Tibial artery (tissue), 4 donors: ENCODE measurements at places on chromosomes 5 and 9.

GRCh38 chr5:81830596-81830995 lies 79.7 kb upstream of the SSBP2 start:
- no peak for DNase-seq

- peak; percentile 25 for DNase-seq
These were observed 63.7 kb upstream of the PPP2CA start for GRCh38 chr5:134289509-134290113.

GRCh38 chr5:123113136-123113535 lies 24.1 kb downstream of the PRDM6 start:
- no peak for DNase-seq

DNA sequence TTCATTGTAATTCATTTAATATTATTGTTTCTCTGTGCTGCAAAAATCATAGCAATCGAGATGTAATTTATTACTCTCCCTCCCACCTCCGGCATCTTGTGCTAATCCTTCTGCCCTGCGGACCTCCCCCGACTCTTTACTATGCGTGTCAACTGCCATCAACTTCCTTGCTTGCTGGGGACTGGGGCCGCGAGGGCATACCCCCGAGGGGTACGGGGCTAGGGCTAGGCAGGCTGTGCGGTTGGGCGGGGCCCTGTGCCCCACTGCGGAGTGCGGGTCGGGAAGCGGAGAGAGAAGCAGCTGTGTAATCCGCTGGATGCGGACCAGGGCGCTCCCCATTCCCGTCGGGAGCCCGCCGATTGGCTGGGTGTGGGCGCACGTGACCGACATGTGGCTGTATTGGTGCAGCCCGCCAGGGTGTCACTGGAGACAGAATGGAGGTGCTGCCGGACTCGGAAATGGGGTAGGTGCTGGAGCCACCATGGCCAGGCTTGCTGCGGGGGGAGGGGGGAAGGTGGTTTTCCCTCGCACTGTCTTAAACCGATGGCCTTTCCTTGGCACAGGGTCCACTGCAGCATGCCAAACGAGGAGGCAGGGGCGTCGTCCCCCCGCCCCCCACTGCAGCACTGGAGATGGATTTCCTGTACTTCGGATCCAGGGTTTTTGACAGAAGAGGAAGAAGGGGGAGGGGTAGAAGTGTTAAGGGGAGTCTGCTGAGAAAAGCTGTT lies at the start of gene APC:
Gene APC (plus strand): TSS at position 423 of the 728 bp plus-strand sequence. CDS start 17,006 bp downstream, outside the sequence.
- DNase-seq: peak; percentile 95

GRCh38 chr5:59588922-59589321 lies 304.6 kb downstream of the PDE4D start:
- DNase-seq: no peak

GRCh38 chr5:68343421-68343826 lies 127.9 kb downstream of the PIK3R1 start:
- peak; percentile 90 for DNase-seq

GRCh38 chr5:156476678-156477077 lies 149.7 kb downstream of the SGCD start:
- no peak for DNase-seq

GRCh38 chr5:14156650-14157492 lies 13.7 kb downstream of the TRIO start:
- no peak for DNase-seq

GRCh38 chr5:129903466-129904101 lies 681 bp upstream of the CHSY3 start:
- no peak for DNase-seq

DNA sequence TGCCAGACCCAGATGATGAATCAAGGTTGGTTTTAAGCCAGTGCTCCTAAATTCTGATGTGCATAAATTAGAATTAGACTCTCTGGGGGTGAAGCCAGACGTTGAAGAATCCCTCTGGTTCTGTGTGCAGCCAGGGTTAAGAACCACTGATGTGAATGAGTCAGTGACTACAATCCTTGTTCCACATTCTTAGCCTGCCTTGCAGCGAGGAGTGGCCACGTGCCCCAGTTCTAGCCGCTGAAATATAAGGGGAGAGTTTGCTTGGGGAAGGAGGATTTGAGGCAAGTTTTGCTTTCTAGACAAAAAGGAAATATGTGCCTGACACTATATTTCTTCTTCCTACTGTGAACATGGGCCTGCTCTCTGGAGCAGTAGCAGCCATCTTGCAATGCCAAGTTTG lies 34.2 kb upstream of the MSH3 start:
- no peak for DNase-seq

DNA sequence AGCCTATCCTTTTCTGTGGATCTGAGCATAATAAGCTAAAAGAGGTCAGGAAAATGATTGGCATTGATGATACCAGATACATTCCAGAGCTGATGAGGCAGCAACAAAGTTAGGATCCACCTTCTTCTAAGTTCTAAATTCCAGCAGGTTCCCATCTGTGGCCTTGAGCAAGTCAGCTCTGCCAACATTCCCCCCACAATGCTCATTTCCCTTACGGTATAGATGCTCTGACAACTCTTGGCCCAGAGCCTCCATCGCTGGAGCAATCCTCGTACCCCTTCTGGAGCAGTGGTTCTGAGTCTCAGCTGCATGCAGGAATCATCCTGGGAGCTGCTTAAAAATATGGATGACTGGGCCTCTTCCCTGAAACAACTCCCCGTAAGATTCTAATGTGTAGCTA lies 78.1 kb downstream of the MED27 start:
- no peak for DNase-seq

GRCh38 chr5:142584891-142585290 lies 101.0 kb downstream of the FGF1 start:
- DNase-seq: no peak

DNA sequence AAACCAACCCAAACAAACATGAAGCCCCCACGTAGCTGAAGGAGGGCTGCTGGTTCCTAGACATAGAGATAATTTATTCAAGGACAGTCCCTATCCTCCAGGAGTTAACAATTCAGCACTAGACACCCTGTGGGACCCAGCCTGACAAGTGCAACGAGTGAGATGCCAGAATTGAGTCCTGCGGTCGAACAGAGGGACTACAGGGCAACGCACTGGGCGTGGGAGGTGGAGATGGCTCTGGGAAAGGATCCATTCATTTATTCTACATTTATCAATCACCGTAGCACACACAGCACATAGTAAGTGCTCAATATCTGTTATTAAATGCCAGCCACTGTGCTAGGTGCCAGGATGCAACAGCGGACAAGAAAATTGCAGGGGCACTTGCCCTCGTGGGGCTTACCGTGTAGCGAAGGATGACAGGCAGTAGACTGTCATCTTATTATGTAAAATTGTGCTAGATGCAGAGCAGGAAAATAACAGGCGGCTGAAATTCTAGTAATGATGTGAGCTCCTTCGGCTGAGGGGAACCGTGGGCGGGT lies 855 bp upstream of the ARHGAP26 start:
- no peak for DNase-seq

- no peak for DNase-seq
These were observed 37.1 kb downstream of the CAST start for GRCh38 chr5:96699186-96699820.

DNA sequence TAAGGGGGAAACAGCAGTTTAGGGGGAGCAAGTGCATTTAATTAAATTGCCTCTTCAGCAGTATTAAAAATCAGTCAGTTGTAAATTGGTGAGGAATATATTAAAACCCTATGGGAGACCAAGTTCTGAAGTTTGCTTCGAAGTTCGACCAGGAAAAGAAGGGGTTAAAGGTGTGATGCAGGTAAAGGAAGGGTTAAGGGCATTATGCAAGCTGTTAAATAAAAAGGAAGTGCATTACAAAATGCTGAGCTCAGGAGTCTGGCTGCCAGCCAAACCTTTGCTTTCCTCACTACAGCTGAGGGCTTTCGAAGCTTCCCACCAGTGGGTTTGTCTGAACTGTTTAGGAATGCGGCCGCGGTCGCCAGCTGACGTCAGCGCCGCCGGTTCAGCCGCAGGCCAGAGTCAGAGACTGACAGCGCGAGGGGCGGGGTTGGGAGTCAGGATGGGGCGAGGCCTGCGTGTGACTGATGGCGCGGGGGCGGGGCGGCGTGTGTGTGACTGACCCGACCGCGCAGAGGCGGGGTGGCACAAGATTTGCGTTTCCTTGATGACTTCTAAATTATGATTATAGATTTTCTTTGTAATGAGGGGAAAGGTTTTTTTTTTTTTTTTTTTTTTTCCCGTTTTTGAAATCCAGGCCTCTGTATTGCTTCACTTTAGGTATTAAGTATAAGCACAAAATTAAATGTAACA lies 76.6 kb downstream of the ZSWIM6 start:
- peak; percentile 100 for DNase-seq

GRCh38 chr9:79976257-79977073 lies 404.7 kb downstream of the TLE4 start:
- no peak for DNase-seq

- DNase-seq: no peak
These were observed 100.4 kb upstream of the IRX2 start for GRCh38 chr5:2851895-2852294.

DNA sequence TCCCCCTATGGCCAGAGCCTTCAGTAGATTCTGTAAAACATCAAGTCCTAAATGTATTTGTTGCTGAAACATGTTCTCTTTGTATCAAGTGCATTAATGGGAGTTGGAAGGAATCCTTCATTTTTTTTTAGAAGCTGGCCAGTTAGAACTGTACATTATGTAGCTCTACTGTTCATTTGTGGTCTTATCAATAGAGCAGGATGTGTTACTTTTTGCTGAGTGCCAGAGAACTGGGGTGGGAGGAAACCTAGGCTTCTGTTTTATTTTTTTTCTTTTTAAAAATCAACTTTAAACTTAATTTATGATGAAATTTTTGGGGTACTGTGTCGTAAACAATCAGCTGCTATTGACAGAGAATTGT lies 5.1 kb downstream of the PIP5K1B start:
- no peak for DNase-seq

GRCh38 chr9:73347123-73347522 lies 195.5 kb downstream of the ANXA1 start:
- DNase-seq: no peak

- DNase-seq: no peak
These were observed 3.9 kb upstream of the PCYOX1L start for GRCh38 chr5:149353911-149354310.

DNA sequence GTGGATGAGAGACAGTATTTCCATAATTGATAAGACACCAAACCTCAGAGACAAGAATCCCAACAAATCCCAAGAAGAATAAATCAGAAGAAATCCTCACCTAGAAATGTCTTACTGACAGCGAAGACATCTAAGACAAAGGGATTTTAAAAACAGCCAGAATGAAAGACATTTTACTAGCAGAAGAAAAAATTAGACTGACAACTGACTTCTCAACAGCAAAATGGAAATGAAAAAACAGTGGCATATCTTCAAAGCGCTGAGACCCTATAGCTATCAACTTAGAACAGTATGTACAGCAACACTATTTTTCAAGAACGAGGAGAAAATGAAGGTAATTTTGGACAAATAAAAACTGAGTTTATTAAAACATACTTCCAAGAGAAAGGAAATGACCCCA lies 16.3 kb downstream of the TTLL11 start:
- no peak for DNase-seq

- DNase-seq: no peak
These were observed 346.9 kb downstream of the ZNF608 start for GRCh38 chr5:124399426-124399961.

DNA sequence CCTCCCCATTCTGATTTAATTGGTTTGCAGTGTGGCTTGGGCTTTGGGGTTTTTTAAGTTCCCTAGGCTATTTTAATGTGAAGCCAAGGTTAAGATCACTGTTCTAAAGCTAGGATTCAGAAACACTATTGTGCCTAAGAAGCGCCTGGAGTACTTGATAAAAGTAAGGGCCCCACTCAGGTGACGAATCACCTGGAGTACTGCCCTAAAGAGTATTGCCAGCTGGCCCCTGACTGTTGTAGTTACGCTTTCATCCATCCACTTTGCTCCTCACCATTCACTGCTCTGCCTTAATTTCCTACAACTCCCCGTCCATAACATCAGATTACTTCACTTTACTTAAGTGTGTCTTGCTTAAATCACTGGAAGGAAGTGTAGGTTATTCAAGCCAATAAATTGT lies 119.3 kb downstream of the CD180 start:
- DNase-seq: no peak

DNA sequence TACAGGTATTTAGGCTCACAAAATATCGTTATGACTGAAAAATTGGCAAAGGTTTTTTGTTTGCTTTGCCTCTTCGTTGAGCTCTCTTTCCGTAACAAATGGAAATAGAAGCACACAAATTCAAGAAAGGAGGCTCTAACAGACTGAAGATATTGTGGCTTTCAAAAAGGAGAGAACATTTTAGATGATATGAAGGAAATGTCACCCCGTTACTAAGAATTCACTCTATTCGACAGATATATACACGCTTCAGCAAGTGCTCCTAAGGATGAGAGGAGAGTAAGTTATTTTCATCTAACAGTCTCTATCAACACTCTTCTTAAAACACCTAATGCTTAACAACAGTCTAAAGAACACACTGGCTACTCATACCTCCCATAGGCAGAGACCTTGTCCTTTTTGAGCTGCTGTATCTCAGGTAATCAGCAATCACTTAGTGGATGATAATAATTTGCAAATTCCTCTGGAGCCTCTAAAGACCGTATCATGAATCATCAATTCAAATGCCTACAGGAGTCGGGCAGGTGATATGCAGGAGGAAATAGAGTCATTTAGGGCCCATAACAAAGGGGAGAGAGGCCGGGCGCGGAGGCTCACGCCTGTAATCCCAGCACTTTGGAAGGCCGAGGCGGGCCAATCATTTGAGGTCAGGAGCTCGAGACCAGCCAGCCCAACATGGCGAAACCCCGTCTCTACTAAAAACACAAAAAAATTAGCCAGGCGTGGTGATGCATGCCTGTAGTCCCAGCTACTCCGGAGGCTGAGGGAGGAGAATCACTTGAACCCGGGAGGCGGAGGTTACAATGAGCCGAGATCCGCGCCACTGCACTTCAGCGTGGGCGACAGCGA lies 1.4 kb upstream of the HSDL2 start:
- DNase-seq: no peak

DNA sequence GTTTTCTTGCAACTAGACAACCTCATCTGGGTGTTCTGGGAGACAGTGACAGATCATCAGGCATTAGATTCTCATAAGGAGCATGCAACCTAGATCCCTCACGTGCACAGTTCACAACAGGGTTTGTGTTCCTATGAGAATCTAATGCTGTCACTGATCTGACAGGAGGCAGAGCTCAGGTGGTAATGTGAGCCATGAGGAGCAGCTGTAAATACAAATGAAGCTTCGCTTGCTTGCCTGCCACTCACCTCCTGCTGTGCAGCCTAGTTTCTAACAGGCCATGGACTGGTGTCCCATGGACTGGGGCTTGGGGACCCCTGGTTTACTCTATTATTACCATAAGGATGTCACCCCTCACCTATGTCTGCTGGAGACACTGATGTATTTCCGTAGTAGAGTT lies 166.8 kb downstream of the PSAT1 start:
- DNase-seq: no peak

GRCh38 chr9:134378901-134379338 lies 52.7 kb downstream of the RXRA start:
- no peak for DNase-seq
